ENCODE measurements at places on chromosomes 3 and 15.

- no peak overlapping the region for H3K4me3 ChIP-seq
Measured at GRCh38 chr3:9036404-9037131, 73.3 kb upstream of the RAD18 start.

- H3K4me1 ChIP-seq: no peaks in the 10 kb centered on the region
- no peaks in the 10 kb centered on the region for H3K36me3 ChIP-seq
- DNase-seq: no peak
- H3K27me3 ChIP-seq: no peaks in the 10 kb centered on the region
- no peak overlapping the region for H3K4me3 ChIP-seq
Measured at GRCh38 chr3:109930582-109930981, 593.2 kb upstream of the DPPA4 start.

GRCh38 chr3:159765030-159765859, 223.4 kb upstream of the IL12A start:
- H3K27ac ChIP-seq: peak overlapping the region; percentile 96
- peaks cover 31% of the 10 kb centered on the region for H3K4me1 ChIP-seq

GRCh38 chr3:175617247-175617646, 758.1 kb downstream of the NAALADL2 start:
- H3K27ac ChIP-seq: no peak overlapping the region
- H3K4me3 ChIP-seq: no peak overlapping the region
- H3K27me3 ChIP-seq: no peaks in the 10 kb centered on the region
- no peak for DNase-seq
- no peaks in the 10 kb centered on the region for H3K4me1 ChIP-seq
- H3K36me3 ChIP-seq: no peaks in the 10 kb centered on the region

GRCh38 chr15:78621810-78622402, 1.1 kb upstream of the CHRNA3 start:
- H3K27ac ChIP-seq: no peak overlapping the region
- peaks cover 13% of the 10 kb centered on the region for H3K27me3 ChIP-seq
- no peak overlapping the region for H3K4me3 ChIP-seq
- no peak for DNase-seq
- H3K36me3 ChIP-seq: no peaks in the 10 kb centered on the region

DNA sequence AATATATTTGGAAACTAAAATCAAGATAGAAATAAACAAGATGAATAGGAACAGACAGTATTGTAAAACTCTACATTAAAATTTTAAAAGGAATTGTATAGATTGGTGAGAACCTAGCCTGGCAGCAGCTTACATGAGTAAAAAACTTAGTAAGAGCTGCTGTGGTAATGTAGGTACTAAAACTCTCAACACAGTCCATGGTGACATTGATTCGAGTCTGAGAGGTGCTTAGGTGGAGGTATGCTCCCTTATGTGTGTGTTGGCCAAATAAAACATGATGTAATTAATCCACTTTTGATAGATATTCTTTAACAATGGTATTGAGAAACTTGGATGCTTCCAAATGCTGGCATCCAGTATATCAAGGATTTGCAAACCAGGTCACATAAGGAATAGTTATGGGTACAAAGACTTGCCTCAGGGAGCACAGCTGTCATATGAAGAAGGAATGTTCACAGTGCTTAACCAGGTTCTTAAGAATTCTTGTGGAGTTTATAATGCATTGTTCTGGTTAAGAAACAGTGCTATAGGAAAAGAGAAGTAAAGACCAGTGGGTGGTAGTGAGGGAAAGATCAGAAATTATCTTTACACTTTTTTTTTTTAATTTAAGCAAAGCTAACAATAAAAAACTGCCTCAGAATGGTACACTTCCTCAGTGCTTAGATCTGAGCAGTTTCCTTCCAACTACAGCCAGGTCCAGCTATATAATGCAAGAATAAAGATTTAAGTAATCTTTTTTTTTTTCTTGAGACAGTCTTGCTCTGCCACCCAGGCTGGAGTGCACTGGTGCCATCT, 24.6 kb upstream of the IL20RB start:
- no peak overlapping the region for H3K4me3 ChIP-seq
- peak overlapping the region; percentile 72 for H3K27ac ChIP-seq
- peaks cover 78% of the 10 kb centered on the region for H3K4me1 ChIP-seq
- H3K36me3 ChIP-seq: peaks cover 4% of the 10 kb centered on the region
- no peaks in the 10 kb centered on the region for H3K27me3 ChIP-seq

DNA sequence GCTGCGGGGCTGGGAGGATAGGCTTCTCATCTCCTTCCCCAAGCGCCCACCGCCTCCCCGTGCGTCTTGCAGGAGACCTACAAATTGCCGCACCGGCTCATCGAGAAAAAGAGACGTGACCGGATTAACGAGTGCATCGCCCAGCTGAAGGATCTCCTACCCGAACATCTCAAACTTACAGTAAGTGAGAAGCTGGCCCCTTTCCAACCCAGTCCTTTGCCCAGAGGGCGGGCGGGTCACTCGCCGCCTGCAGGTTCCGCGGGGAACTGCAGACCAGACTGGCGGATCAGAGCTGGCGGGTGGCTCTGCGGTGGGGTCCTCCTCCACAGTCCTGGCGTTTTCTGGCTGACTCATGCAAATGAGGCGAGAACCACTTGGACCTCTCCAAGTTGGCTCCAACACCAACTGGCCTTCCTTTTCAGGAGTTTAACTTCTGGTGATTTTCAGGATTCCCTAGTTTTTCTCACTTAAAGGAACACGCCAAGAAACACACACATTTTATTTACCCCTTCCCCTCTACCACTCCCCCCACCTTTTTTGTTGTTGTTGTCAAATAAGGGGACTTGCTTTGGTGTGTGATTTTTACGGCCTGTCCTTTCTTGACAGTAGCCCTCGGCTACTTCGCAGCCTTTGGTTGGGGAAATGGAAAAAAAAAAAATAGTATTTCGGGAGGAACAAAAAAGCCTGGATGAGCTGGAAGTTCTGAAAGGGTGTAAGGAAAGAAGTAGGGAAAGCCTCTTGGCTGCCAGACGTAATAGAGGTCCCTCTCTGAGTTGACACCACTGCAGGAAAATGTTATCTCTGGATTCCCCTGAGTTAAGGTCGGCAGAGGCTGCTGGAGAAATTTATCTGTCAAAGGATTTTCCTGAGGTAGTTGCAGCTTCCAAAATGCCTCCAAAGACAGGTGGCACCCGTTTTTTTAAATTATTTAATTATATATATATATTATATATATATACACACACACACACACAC, 1.3 kb downstream of the BHLHE40 start:
- peak overlapping the region; percentile 98 for H3K27ac ChIP-seq
- no peaks in the 10 kb centered on the region for H3K36me3 ChIP-seq
- DNase-seq: peak; percentile 97
- peaks cover 72% of the 10 kb centered on the region for H3K4me1 ChIP-seq
- H3K4me3 ChIP-seq: peak overlapping the region; percentile 76

DNA sequence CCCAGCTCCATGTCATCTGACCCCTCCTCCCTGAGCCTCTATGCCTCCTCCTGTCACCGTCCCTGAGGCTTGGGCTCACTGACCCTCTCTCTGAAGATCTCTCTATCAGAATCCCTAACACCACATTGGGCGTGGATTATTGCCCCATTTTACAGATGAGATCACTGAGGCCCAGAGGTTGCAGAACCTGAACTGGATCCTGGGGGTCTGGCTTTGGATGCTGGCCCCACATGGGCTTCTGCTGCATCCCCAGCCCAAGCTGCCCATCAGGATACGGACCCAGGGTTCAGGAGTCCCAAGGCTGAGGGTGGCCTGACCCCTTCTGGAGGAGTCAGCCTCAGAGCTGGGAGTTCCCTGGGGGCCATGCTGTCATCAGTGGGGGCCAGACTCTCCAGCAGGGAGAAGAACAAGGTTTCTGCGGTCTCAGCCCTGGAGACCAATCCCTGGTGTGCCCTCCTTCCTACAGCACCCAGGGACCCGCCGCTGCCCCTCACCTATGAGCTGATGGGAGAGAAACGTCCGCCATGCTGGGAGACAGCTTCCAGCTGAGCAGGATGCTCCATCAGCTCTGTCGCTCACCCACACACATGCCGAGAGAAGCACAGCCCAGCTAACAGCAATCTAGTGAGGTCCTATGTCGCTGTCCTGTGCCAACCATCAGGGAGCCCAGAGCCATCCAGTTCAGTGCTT, 273.1 kb downstream of the UACA start:
- DNase-seq: no peak
- H3K4me3 ChIP-seq: no peak overlapping the region
- no peak overlapping the region for H3K27ac ChIP-seq
- H3K4me1 ChIP-seq: peaks cover 29% of the 10 kb centered on the region
- no peaks in the 10 kb centered on the region for H3K36me3 ChIP-seq

DNA sequence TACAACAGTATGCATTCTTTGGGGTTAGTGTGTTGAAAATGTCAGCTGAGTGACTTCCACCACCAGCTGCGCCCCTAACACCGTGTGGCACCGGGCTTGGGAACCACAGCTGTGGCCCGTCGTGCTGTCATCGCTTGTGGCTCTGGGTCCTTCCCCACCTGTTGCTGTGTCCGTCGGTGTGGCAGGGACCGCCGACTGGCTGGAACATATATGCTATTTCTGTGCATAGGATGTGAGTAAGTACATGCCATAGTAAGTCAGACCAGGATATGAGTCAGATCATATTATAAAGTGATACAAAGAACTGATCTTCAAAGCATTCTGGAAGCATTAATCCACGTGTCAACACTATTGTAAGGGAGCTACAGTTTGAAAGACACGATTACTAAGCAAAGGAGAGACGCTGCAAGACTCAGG, 31.9 kb downstream of the EHD4 start:
- peaks cover 53% of the 10 kb centered on the region for H3K4me1 ChIP-seq
- no peak for DNase-seq
- no peaks in the 10 kb centered on the region for H3K36me3 ChIP-seq
- H3K27ac ChIP-seq: no peak overlapping the region
- no peaks in the 10 kb centered on the region for H3K27me3 ChIP-seq

GRCh38 chr15:69810431-69811354, 287.0 kb downstream of the TLE3 start:
- H3K36me3 ChIP-seq: no peaks in the 10 kb centered on the region
- no peaks in the 10 kb centered on the region for H3K4me1 ChIP-seq
- no peaks in the 10 kb centered on the region for H3K27me3 ChIP-seq
- no peak overlapping the region for H3K27ac ChIP-seq
- DNase-seq: no peak

DNA sequence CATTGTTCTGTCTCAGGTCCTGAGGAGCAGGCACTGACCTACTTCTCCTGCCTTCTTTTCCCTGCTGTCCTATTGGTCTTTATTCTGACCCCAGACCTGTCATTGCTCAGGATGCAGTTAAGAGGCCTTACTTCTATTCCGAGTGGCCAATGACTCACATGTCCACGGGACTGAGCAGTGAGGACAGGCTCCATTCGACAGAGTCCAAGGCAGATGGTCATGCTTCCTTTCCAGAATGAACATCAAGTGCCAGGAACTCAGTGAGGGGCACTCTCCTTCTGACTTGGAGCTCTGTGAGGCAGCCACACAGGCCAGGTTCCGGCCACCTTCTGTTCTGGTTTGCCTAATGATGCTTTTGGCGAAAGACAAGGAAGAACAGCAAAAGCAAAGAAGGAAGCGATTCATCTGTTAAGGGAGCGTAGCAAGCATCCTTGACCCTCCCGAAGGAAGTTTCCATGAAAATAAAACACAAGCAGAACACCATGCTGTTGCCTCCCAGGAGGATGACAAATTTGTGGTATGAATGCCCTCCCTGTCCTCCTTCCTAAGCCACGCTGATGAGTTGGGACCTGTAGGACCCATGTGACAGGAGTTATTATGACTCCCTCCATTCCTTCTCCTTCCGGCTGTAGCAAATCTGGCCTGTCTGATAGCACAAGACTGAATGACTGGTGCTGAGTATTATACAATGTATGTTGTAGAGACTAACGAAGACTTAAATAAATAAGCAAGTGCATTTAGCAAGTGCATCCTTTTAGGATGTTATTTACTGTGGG, 14.4 kb upstream of the TPRG1 start:
- no peaks in the 10 kb centered on the region for H3K27me3 ChIP-seq
- no peak overlapping the region for H3K4me3 ChIP-seq
- H3K27ac ChIP-seq: no peak overlapping the region
- no peak for DNase-seq
- peaks cover 9% of the 10 kb centered on the region for H3K4me1 ChIP-seq

DNA sequence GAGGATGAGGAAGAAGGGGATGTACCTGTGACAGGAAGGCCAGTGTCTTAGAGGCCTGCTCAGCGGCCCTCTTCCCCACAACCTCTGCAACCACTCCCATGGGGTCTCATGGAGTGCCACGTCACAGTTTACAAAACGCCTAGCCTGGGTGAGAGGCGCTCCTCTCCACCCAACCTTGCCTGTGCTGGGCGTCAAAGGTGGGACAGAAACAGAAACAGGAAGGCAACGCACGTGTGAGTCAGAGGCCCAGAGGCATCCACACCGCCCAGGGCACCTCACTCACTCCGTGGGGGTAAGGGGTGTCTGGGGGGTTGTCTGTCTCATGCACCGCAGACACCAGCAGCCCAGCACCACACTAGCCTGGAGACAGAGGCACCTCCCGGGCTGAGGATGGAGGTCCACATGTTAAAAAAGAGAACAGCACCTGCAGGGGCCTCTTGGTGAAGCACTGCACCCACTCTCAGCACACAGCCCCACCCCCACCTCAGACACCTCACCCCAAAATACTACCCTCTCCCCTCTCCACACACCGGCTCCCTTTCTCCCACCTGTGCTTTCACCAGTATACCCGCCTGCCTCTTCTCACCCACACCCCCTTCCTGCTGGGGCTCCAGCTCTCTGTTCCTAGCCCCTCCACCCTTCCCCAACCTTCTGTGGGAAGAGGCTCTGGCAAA, 4.7 kb upstream of the CALML4 start:
- H3K4me1 ChIP-seq: peaks cover 30% of the 10 kb centered on the region
- H3K4me3 ChIP-seq: no peak overlapping the region
- H3K27ac ChIP-seq: no peak overlapping the region
- H3K36me3 ChIP-seq: no peaks in the 10 kb centered on the region
